Regular cardiac myocyte (primary cell): ENCODE measurements at places on chromosomes 16 and 17. TPM values are rescaled to one million over a fixed set of nuclear protein-coding genes. Genes with fewer than 3 reads are reported as not detected.

NOB1 gene
- total RNA-seq, result 12.7 and 33.2 TPM in 2 replicates

GPS1 gene
- total RNA-seq, result 69.9 and 119 TPM in 2 replicates

UMOD gene
- not detected in 2 replicates for total RNA-seq

TTYH2 gene
- total RNA-seq, result 0.85 and 1.5 TPM in 2 replicates

GCGR gene
- total RNA-seq, result not detected in 2 replicates

KRTAP4-4 gene
- total RNA-seq, result not detected in 2 replicates

CCL18 gene
- total RNA-seq, result not detected in 2 replicates

KRTAP2-3 gene
- under 0.01 and 0.77 TPM in 2 replicates for total RNA-seq

TMEM100 gene
- 1.1 and 2.7 TPM in 2 replicates for total RNA-seq

GPR179 gene
- total RNA-seq, result under 0.01 TPM in 1 of 2 replicates, not detected in the other

PRR35 gene
- total RNA-seq, result not detected in 2 replicates

TEKT5 gene
- total RNA-seq, result not detected in 2 replicates

SLC16A6 gene
- total RNA-seq, result 0.19 and 3.1 TPM in 2 replicates

CHP2 gene
- total RNA-seq, result not detected in 2 replicates
